Fibroblast of the conjunctiva (primary cell): ENCODE measurements at places on chromosomes 5 and 9.

GRCh38 chr5:153900703-153901395, 137.9 kb downstream of the FAM114A2 start:
- DNase-seq, result peak; percentile 52

DNA sequence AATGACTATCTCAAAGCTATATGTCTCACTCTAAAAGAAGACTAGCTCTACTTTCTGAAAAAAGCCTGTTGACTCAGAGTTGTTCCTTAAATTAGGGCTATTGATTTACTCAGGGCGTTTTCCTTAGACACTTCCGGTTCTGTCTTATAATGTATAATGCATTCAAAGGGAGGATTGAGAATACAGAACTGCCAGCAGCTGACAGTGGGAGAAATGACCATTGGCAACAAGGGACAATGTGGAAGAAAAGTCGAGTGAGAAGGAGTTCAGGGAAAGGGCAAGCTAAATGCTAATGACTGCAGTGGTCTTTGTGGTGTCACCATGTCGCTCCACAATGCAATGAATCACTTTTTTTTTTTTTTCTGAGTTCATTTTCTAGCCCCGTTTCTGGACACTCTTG, 65.7 kb upstream of the ANKH start:
- DNase-seq, result no peak

DNA sequence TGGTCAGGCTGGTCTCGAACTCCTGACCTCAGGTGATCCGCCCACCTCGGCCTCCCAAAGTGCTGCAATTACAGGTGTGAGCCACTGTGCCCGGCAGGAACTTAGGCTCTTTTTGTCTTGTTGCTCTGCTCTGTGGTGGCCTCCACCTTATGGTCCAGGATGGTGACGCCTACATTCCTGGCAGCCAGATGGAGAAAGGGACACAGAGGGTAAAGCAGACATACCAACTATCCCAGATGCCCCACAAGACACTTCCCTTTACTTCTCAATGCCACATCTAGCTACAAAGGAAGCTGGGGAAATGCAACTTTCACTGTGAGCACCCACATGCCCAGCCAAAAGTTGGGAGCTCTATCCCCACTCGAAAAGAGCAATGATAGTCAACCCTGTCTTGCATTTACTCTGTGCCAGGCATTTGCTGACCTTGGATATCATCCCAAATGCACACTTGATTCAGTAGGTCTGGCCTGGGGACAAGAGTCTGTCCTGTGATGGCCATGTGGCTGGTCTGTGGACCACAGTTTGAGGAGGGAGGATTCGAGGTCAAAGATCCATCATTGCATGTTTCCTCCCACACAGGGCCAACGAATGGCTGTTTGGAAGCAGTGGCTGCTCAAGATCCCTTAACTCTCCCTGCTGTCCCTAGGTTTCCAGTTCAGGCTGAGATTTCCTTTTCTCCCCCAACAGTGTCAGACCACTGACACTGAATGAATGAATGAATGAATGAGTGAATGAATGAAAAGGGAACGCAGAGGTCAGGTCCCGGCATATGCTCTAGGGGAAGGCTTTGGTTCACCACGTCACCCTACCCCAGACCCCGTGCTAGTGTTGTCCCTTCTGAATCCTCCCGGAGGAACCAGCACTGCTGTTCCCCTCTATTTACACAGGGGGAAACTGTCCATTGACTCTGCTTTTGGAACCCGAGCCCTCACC, 1.4 kb upstream of the ERGIC1 start:
- DNase-seq, result no peak

GRCh38 chr9:126698756-126699155, 85.0 kb downstream of the LMX1B start:
- DNase-seq, result no peak

GRCh38 chr9:14170392-14170931, 143.5 kb downstream of the NFIB start:
- no peak for DNase-seq

GRCh38 chr5:142024771-142025304, 12.0 kb upstream of the GNPDA1 start:
- DNase-seq, result peak; percentile 71

DNA sequence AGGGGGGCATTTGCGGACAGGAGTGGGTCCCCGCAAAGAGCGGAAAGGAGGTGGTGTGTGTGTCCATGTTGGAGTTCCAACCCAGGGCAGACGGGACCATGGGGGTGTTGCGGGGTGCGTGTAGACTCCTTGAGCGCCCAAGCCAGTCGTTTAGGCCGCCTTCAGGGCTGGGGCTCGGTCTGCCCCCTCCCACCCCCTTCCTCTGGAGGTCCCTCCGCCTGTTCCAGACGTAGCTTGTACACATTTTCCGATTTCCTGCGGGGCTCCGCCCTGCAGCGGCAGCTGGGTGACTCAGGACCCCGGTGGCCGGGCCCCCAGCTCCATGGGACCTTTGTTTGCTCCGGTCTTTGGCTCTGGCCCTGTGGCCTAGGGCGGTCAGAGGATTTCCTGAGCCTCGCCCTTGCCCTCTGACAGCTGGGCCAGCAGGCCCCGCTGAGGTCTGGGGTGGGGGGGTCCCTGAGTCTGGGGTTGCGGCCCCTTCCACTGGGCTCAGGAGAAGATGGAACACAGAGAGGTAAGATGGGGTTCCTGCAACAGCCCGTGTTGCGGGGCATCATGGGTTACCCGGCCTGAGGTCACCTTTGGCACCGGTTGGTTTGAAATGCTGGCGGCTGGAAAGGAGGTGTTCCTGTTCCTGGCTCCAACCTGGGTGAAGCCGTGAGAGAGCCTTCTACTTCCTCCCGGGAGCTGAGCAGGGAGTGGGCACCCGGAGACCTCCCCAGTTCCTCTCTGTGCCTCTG, 1.5 kb downstream of the PKN3 start:
- no peak for DNase-seq

DNA sequence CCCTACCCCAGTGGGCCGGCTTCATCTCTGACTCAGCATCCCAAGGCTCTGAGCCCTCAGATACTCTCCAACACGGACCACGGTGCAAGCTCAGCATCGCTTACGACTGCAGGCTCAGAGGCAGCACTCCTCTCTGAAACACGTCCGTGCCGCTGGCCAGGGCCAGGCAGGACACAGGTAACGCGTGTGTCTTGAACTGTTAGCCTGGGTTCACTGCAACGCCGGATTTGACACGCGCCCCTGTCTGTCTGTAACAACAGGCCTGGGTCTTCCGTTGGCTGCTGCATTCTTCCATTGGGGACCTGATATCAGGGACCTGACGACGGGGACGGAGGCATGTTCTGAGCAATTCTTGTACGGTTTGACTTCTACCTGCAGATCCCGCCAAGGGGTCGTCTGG, 6.4 kb downstream of the SLC6A3 start:
- DNase-seq, result no peak

- no peak for DNase-seq
Observed at GRCh38 chr5:104325356-104325755, 762.8 kb upstream of the NUDT12 start.

DNA sequence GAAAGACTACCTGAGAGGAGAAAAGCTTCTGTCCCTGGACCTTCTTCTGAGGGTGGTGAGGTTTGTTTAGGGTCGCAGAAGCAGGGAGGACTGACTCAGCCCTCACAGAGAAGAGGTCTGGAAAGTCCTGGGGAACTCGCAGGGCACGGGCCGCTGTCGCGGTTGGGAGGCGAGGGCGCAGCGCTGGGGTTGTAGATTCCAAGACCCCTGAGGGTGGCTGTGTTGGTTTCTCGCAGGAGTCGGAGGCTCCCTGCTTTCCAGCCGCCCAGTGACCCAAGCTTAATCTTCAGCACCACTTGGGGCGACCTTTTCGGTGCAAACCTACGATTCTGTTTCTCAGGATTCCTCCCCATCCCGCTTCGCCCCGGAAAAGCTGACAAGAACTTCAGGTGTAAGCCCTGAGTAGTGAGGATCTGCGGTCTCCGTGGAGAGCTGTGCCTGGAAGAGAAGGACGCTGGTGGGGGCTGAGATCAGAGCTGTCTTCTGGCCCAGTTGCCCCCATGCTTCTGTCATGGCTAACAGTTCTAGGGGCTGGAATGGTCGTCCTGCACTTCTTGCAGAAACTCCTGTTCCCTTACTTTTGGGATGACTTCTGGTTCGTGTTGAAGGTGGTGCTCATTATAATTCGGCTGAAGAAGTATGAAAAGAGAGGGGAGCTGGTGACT, 482 bp downstream of the SLC27A6 start:
- no peak for DNase-seq

DNA sequence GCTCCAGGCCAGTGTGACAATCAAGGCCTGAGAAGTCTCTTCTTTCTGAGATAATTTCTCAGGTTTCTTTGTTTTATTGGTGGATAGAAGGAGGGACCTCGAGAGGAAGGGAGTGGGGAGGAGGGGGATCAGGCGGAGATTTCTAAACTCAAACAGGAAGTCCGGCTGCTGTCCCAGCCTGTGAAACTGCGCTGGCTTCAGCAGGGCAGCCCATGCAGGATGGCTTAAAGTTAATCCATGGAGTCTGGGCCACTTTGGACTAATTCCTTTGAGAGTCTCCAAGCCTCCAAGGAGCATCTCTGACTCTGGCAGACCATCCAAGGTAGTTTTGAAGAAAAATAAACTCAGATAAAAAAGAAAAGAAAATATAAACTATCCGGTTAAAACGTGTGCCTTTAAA, 378.5 kb downstream of the MLLT3 start:
- no peak for DNase-seq
